Activated CD4-positive, alpha-beta T cell treated with anti-CD3 and anti-CD28 coated beads, Interleukin-10, Interleukin-2, amounts not matched to agents 100 ng/mL and 50 ng/mL, durations not matched to agents 16 hours and 8 hours (primary cell): ENCODE measurements at places on chromosomes 12 and 14.

GRCh38 chr12:100114574-100114973 is 28.1 kb downstream of the BLTP3B start:
- no peak for DNase-seq

DNA sequence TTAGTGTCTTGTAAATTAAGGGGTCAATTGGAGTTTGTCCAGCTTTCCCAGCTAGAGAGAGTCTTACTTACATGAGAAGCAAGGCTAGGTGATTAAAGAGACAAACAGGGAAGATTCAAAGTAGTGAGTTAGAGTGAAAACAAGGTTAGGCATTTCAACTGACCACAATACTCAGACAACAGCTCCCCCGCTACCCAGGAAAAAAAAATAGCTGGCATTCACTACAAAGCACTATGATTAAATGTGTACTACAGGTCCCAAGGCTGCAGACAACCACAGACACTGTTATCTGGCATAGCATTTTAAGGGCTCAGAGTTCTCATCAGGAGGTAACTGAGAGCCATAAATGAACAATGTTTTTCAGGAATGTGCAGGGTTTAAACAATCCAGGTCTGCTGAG is 680.9 kb downstream of the TMEM121 start:
- no peak for DNase-seq

- DNase-seq, result no peak
Observed at GRCh38 chr14:70873627-70874026, 33.6 kb upstream of the PCNX1 start.

DNA sequence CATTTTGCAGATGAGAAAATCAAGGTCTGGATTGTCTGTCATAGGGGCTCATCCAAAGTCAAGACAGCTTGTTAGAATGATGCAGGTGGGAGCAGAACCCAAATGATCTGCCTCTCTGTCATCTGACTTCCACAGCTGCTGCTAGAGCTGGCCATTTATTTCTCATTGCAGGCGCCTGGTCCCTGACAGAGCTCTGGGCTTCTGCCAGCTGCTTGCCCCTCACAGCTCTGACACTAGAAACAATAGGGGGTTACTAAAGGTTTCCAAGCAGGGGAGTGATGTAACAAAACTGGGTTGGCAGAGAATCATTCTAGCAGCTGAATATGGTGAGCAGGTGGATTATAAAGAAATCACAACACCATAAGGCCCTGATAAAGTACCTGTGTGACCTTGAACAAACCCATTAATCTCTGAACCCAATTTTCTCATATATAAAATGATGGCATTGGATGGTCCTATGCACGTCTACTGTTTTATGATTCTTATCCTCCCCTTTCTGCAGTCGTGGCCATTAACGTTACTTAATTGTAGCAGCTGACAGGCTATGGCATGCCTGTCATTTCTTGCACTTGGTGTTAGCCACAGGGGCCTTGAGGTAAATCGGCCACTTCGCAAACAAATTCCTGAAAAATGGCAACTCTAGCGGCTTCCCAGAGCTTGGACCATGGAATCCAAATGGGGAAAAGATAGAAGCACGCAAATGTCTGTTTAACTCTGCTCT is 134.6 kb downstream of the RMST start:
- no peak for DNase-seq

DNA sequence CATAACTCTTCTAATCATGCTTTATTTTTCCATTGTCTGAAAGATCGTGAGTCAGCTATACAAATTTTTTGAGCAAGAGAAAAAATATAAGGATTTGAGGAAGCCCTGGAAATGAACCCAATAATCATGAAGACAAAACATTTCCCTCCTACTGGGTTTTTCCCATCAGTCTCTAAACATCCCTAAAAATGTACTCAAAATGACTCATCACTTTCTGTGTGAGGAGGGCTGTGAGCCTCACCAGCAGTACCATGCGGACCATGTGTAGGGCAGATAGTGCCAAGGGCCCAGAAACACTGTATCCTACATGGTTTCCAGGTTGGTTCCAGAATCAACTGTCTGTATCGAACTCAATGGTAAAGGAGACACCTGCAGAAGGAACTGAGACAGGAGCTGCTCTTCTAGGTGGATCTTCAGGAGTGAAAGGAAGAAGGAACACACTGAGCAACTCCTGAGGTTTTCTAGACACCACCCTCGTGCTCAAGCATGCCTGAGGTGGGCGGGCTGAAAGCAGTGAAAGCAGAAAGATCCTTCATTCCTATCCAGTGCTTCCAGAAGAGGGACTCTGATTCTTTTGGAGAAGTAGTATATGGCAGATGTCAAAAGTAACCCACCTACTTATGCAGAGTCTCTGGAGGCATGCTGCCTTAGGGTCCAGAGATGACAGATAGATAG is 48.6 kb upstream of the RHOJ start:
- no peak for DNase-seq

DNA sequence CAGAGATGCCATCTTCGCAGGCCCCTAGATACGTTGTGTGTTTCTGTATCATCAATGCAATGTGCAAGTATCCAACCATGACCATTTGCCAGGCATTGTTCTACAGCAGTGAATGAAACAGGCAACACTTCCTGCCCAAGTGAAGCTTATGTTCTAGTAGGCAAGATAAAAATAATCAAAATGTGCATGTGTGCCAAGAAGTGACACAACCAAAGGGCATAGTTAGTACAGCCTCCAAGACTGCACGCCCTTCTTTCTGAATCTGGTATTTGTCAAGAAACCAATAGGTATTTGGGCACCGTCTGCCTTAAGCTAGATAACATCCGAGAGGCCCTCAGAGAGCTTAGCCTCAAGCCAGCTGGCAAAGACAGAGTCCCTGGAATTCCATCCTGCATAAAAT is 152.0 kb downstream of the TMEM132C start:
- DNase-seq, result no peak

GRCh38 chr14:68677476-68677875 is 115.4 kb downstream of the ZFP36L1 start:
- no peak for DNase-seq

GRCh38 chr14:97138801-97139200 is 341.6 kb downstream of the VRK1 start:
- no peak for DNase-seq

DNA sequence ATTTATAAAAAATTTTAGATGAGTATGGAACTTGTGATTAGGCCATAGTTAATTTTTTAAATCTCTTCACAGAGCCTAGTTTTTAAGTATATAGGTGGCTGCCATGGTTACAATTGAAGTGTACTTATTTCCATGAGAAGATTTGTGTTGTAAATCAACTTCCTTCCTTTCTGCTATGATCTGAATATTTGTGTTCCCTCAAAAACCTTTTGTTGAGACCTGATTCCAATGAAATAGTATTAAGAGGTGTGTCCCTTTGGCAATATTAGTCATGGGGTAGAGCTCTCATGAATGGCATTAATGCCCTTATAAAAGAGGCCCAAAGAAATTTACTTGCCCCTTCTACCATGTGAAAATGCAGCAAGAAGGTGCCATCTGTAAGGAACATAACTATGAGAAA is 28.8 kb downstream of the ETNK1 start:
- DNase-seq, result no peak

DNA sequence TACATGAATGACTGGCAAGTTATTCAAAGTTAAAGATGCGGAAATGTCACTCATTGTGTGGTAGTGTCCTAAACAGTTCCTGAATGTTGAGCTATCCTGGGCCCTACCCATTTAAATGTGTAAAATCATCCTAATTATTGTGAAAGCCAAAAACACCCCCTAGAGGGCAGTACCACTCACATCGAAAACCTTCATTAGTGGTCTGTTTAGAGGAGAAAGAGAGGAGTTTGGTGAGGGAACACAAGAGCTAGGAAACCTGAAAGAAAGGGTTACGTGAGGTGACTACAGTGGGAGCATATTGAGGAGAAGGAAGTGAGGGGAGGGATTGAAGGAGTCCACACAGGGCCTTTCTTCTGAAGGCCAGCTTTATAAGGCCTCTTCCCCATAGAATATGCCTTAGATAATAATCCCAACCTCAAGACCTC is 2.5 kb upstream of the TEP1 start:
- DNase-seq, result peak; percentile 73

GRCh38 chr12:91579516-91580263 is 397.1 kb upstream of the DCN start:
- no peak for DNase-seq

GRCh38 chr14:56202256-56202655 is 84.0 kb downstream of the PELI2 start:
- peak; percentile 58 for DNase-seq

- no peak for DNase-seq
Observed at GRCh38 chr14:105333613-105334364, 19.2 kb downstream of the PACS2 start.

- no peak for DNase-seq
Observed at GRCh38 chr14:64450255-64450654, 15.0 kb upstream of the AKAP5 start.

GRCh38 chr12:79850610-79851299 is 84.1 kb downstream of the PPP1R12A start:
- DNase-seq, result no peak

GRCh38 chr14:26709019-26709418 is 111.2 kb upstream of the NOVA1 start:
- DNase-seq, result no peak

DNA sequence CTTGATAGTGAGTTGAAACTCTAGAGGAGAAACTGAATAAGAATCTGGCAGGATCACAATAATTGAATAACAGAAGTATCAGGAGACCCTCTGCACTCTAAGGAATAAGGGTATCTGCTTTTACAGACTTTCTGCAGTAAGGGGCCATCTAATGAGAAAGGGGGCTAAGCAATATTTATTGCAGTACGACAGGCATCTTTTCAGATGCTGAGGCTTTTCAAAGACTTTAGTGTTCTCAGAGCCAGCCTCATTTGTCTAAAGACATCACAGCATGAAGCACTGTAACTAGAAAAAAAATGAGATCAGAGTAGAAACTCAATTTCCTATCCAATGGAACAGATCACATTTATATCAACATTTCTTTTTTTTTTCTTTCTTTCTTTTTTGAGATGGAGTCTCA is 22.2 kb downstream of the PPTC7 start:
- no peak for DNase-seq
